GDM1 (cell line): ENCODE measurements at places on chromosomes 1 and 21.

GRCh38 chr1:220926146-220926545 is 46.9 kb downstream of the HLX start:
- DNase-seq: no peak

- no peak for DNase-seq
Observed at GRCh38 chr1:147336291-147336690, 93.8 kb downstream of the CHD1L start.

DNA sequence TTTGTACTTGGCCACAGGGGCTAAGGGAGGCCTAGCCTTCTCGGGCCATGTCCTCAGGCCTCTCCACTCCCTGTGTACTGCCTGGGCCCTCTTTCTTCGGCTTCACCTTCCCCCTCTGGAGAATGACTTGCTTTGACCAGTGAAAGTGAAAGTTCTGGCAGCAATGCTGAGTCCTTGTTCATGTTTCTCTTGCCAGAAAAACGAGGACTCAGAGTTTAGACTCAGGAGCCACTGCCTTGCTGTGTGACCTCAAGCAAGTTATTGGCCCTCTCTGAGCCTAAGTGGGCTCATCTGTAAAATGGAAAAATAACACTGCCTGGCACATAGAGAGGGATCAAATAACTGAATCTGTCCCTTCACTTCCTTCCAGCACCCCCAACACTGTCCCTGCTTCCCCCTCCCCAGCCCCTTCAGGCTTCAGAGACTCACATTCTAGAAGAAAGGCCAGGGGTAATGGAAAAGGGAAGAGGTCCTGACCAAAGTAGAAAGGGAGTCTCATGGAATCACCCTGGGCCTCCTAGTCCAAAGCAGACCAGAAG is 1.5 kb downstream of the C1QA start:
- no peak for DNase-seq

- no peak for DNase-seq
Observed at GRCh38 chr21:31803039-31804007, 69.5 kb upstream of the HUNK start.
